ENCODE measurements at places on chromosomes 2 and 18.

- no peak for DNase-seq
These were observed 369.8 kb downstream of the ARHGAP15 start for GRCh38 chr2:143499061-143499460.

- DNase-seq: no peak
These were observed at the start of gene CRYBA2 for GRCh38 chr2:218993345-218994315. TSS of gene CRYBA2 (minus strand) at chr2:218993422. CDS start at chr2:218993176, 246 bp downstream.

DNA sequence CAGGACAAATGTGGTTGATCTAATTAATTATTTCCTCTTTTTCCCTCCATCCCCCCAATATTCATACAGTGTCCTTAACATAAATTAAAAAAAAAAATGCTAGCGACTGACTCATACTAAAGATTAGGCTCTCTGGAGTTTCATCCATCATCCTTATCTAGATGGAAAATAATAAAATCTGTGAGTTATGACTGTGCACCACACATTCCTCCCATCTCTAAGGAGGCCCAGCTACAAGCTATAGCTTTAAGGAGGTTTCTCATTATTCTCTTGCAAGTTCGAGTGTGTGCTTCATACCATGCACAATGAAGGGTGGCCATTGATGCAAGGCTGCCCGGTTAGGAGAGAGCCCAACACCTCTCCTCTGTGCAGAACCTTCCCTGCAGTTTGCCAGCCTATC lies 77.3 kb downstream of the XDH start:
- DNase-seq: no peak

GRCh38 chr18:9293948-9294347 lies 40.6 kb upstream of the TWSG1 start:
- no peak for DNase-seq

- DNase-seq: peak; percentile 59
These were observed at the start of gene SLC30A3 for GRCh38 chr2:27262379-27263286. TSS of gene SLC30A3 (minus strand) at chr2:27263047. CDS start at chr2:27262906, 141 bp downstream.

- no peak for DNase-seq
These were observed 99.9 kb upstream of the FANCL start for GRCh38 chr2:58341047-58341446.

DNA sequence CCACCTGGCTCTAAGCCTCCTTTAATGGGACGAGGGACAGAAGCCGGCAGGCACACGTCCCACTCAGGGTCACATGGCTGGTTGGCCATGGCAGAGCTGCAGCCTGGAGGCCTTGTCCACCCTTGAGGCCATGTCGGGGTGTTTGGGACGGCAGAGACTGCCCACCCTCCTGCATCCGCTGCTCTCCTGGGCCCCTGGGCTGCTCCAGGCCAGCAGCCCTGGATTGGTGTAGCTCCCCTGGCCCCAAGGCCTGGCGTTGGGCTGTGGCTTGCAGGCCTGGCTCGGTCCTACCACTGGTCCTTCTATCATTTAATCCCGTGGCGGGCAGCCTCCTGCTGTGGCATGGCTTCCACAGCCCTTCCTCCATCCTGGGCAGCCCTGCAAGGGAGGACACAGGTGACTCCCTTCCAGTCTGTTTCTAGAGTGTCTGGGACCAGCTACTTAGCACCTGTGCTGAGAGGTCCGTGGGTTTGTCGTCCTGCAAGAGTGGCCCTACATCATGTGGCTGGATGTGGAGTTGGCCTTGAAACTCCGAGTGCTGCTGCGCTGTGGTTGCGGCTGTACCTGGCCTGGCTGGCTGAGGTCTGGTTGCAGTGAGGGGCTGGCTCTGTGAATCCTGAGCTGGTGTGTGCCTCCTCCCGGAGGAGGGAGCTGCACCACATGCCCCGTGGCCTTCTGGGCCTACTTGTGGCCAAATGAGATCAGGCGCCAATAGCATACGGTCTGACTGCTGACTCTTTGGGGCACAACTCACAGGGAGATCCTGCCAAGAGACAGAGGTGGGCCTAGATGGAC lies 67.3 kb downstream of the SH3RF3 start:
- DNase-seq: no peak

- no peak for DNase-seq
These were observed 61.6 kb downstream of the AAK1 start for GRCh38 chr2:69581774-69582581.

GRCh38 chr2:129911363-129912065 lies 68.0 kb upstream of the RAB6C start:
- DNase-seq: no peak

- no peak for DNase-seq
These were observed 43.3 kb downstream of the SAP130 start for GRCh38 chr2:127984551-127984950.

DNA sequence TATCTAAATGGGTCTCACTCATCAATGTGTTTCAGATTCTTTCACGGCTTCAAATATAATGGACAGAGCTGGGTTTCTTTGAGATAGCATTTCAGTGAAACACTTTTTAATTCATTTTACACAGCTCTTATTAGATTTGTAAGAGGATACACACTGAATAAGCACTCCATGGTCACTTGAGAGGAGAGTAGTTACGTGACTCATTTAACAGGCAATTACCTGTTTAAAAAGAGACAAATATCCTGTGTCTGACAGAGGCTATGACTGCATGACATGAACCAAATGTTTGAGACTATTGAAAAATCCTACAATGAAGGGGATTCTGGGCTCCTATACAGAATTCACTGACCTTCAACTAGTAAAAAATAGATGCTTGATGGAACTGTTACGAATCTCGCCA lies 786.9 kb downstream of the EPHA4 start:
- no peak for DNase-seq

GRCh38 chr2:174945601-174946260 lies 59.5 kb downstream of the CHN1 start:
- DNase-seq: no peak

GRCh38 chr2:95274291-95275150 lies at the start of gene PROM2:
TSS of gene PROM2 (plus strand) at chr2:95274449. CDS start at chr2:95274586, 137 bp downstream.
- no peak for DNase-seq

DNA sequence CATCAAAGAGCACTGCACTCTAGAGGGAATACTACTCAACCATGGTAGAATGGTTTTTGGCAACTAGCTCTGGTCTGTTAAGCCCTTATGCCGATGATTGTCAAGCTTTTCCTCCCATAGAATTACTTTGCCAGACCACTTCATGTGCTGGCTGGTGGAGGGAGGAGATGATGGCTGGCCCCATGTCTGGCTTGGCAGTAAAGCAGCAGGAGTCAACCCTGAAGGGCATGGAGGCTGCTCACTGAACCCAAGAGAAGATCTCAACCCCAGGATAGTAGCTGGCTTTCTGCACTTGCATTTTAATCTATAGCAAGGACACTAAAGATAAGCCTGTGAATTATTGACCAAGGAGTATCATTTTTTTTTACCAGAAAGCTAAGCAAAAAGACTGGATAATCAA lies 309.9 kb downstream of the PIEZO2 start:
- no peak for DNase-seq

DNA sequence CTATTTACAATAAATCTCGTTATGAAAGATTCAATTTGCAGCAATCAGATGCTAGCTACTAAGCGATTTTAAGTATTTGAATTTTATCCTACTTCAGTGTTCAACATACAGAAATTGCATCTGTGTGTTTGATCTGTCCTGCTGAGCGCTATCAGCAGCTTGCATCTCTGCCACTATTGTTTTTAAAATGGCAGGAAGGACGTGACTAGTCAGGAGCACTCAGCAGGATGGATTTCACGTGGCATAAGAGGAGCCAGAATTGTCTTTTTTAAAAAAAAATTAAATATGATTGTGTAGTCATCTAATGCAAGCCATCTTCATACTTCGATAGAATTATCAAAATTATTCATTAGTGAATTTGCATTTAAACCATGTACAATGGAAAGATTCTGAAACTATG lies 2.8 kb upstream of the KLHL14 start:
- DNase-seq: no peak

DNA sequence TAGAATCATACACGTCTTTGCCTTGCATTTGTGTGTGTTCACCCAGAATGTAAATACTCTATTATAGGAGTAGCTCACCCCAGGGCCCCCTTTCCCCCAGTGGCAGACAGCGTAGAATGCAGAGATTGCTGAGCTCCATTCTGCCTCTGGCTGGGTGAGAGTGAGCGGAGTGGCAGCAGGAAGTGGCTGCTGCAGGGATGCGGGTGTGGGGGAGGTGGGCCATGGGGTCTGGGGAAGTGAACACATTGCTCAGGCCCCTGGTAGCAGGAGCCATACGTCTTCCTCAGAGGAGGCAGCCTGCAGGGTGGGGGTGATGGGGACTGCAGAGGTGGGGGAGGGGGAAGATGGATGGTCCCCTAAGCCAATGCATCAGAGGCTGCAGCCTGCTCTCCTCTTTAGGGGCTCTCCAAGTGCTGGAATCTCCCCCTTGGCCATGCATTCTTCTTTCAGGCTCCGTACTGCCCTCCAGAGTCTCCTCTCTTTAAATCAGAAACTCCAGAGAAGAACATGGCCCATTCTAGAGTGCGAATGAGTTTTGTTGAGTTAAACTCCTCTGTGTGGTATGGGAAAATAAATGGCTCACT lies 72.2 kb downstream of the CELF4 start:
- no peak for DNase-seq

DNA sequence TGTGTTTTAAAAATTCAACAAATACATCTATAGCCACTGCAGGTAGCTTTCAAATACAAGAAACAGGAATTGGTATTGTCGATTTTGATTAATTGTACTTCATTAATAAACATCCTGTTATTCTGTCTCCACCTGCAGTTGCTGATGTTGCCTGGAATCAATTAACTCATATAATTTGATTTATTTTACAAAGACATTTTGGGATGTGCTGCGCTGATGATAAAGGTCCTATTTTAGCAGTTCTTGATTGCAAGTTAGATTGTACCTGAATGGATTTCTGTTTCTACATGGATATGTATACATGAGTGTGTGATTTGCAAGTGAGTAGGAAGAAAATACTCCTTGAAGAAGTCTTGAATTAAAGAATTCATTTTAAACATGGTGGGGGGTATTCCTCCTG lies 605.3 kb downstream of the ARHGAP15 start:
- no peak for DNase-seq

GRCh38 chr2:142286618-142287017 lies 155.8 kb upstream of the LRP1B start:
- no peak for DNase-seq

DNA sequence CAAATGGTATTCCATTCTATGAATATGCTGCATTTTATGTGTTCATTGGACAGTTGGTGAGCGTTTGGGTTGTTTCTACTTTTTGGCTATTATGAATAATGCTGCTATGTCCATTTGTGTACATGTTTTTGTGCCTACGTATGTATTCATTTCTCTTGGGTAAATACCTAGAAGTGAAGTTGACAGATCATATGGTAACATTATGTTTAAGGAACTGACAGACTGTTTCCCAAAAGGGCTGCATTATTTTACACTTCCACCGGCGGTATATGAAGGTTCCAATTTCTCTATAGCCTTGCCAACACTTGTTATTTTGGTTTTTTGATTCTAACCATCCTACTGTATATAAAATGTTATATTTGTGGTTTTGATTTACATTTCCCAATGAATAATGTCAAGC lies 703.9 kb upstream of the CDH2 start:
- no peak for DNase-seq

DNA sequence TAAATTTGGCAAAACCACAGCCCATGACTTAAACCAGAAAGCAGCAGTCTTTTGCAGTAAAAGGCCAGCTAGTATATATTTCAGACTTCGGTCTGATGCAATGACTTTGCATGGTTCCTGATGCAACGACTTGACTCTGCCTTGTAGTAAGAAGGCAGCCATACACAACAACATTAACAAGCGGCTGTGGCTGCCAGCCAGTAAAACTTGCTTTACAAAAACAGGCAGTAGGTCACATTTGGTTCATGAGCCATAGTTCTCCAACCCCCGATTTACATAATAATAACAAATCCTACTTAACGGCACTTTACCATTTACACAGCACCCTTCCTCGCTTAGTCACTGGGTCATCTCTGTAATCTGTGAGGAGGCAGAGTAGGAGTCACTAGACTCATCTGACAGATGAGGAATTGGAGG lies 410.3 kb downstream of the LRATD1 start:
- DNase-seq: no peak

GRCh38 chr2:215507836-215508235 lies 72.0 kb upstream of the FN1 start:
- no peak for DNase-seq

GRCh38 chr2:25649786-25650185 lies 23.6 kb downstream of the DTNB start:
- DNase-seq: no peak

GRCh38 chr2:69456154-69456553 lies 18.9 kb upstream of the NFU1 start:
- no peak for DNase-seq

DNA sequence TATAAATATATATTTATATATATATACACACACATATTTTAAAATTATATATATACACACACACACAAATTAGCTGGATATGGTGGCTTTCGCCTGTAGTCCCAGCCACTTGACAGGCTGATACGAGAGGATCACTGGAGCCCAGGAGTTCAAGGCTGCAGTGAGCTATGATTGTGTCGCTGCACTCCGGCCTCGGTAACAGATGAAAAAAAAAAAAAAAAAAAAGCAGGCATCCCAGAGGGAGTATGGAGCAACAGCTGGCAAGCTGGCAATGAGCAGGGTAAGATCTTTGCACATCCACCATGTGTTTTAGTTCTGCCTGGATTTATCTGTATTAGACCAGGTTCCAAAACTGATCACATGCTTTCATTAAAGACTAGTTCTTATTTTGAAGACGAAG lies 170.1 kb downstream of the MAP2 start:
- DNase-seq: no peak

DNA sequence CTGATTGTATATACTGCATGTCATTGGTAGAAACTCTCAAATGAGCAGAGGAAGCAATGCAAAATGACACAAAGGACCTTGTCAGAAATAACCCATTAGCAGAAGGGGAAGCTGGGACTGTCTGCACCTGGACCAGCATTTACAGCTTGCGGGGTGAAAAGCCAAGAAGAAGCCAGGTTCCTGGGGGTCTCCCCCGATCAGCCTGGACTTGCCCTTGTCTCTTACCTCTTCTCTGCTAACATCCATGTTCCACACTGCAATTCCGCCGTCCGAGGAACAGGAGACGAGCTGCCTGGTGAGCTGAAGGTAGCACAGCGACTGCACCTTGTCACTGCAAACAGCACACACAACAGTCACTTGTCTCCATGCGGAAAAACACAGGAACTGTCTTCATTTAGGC lies 51.1 kb downstream of the WDFY1 start:
- no peak for DNase-seq
